ENCODE measurements at places on chromosomes 7 and 10.

DNA sequence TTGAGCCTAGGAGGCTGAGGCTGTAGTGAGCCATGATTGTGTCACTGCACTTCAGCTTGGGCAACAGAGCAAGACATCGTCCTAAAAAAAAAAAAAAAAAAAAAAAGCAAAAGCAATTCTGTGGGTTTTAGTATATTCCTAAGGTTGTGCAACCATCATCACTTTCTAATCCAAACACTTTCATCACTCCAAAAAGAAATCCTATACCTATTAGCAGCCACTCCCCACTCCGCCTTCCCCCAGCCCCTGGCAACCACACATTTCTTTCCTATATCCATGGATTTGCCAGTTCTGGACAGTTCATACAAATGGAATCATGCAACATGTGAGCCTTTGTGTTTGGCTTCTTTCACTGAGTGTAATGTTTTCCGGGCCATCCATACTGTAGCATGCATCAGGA is 20.4 kb downstream of the ZAN start:
- no peak for DNase-seq

DNA sequence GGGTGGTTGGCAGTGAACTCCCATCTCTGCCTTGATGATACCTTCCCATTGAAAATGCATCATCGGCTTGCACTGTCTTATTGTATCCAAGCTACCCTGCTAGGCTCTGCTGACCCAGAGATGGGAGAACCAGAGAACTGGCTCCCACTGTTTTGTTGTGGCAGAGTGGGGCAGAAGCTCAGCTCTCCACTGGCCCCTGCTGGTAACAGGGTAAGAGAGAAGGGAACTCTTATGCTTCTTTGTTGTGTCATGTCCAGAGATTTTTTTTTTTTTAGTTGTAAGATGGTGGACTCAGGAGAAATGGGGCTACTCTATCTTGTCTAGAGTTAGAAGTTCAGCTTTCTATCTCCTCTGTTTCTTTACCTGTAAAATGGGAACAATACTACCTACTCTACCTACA is 100.5 kb upstream of the SDK1 start:
- DNase-seq, result no peak

DNA sequence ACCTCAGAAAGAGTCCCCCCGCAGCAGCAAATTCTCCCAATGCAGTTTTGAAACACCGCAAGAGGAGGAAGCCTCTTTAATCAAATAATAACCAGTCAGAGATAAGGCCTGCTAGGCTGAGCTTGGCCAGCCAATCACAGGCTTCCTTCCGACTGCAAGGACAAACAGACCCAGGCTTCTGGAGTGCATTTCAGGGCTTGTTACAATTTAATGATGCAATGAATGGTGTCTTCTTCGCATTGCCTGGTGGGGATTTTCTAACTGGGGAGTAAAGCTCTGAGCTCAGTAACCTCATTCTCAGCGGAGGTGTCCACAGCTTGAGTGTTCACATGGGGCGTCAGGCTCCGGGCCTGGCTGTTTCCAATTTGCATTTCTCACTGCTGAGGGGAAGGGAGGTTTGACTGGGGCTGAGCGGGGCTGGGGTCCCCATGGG is 31.8 kb upstream of the GPAM start:
- DNase-seq, result no peak

- DNase-seq, result no peak
Measured at GRCh38 chr7:116528008-116528789, 3.4 kb downstream of the CAV1 start.

- no peak for DNase-seq
Measured at GRCh38 chr7:144817001-144817400, 18.9 kb downstream of the TPK1 start.

Data from NCI-H774 (cell line).